GM06990 (cell line): ENCODE measurements at places on chromosomes 4 and X.
A peak's percentile ranks its signal among the peaks of the same experiment; 100 is the strongest.

GRCh38 chr4:85298037-85298436 is 176.9 kb upstream of the ARHGAP24 start:
- DNase-seq, result no peak

DNA sequence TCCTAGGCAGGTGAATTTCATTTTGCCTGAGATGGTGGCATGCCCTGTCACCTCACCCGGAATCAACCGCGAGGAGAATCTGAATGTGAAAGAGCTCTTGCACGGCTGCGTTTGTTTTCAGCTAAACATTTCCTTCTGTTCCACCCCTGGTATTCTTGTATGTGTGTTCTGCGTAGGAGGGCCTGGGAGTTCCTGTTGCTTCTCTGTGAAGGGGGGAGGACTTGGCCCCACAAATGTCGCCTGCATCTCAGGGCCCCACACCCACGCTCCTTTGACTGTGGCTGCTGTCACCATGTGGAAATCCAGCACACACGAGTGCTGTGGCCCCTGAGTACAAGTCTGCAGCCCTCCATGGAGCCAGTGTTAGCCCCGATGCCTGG is 45.8 kb upstream of the CLCN4 start:
- DNase-seq, result no peak

DNA sequence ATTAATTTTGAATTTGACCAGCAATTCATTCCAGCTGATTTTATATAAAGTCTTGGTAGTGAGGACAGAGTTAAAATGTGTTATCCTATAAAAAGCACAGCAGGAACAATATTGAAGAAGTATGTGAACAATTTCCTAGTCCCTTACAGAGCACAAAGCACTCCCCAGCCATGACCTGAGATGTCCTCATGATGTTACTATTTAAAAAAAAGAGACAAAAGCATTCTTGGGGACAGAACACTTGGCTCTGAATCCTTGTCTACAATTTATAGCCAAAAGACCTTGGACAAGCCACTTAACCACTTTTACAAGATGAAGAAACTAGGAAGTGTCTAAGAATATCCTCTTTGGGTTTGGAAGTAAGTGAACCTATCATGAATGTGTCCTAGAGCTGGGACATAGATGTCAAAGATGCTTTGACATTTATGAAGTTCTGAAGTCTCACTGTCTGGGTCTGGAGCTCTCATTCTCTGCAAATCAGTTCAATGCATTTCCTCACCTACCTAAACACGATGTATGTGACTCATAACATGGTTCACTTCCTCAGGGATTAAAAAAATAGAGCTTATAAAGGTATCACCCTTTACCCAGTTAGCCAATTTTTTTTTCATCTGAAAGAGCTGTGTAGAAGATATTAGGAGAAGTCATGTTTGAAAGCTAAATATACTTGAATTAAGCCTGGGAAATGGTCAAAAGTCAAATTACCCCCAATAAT is 61.4 kb downstream of the IGFBP7 start:
- DNase-seq, result no peak

DNA sequence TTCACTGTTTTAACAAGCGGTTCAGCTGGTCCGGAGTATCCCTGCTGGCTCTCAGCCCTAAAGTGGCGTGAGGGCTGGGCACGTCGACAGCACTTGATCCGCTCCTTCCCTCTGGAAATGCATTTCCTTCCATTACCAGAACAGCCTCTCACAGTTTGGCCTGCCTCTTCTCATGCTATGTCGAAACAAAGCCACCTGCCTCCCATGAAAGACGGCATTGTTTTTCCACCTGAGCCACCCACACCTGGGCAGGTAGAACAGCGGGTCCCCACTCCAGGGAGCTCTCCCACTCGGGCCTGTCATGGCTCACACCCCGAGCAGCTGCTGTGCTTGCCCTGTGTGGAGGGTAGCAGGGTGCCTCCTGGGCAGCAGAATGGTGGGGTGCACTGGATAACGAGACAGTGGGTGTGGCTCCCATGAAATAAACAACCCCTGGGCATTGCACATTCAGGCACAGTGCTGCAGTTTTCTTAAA is 86.2 kb downstream of the FHDC1 start:
- DNase-seq, result no peak

DNA sequence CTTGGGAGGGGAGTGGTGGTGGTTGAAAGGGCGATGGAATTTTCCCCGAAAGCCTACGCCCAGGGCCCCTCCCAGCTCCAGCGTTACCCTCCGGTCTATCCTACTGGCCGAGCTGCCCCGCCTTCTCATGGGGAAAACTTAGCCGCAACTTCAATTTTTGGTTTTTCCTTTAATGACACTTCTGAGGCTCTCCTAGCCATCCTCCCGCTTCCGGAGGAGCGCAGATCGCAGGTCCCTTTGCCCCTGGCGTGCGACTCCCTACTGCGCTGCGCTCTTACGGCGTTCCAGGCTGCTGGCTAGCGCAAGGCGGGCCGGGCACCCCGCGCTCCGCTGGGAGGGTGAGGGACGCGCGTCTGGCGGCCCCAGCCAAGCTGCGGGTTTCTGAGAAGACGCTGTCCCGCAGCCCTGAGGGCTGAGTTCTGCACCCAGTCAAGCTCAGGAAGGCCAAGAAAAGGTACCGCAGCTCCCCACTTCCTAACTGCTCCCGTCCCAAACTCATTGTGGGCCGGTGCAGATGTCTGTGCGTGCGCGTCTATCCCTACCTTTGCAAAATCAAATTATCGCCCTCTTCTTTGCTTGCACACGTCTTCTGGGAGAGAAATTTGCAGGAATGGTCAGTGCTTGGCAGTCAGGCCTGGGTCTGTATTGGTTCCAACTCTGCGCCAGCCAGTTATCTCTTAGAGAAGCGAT is 533 bp downstream of the IL15 start:
- DNase-seq, result peak; percentile 70

DNA sequence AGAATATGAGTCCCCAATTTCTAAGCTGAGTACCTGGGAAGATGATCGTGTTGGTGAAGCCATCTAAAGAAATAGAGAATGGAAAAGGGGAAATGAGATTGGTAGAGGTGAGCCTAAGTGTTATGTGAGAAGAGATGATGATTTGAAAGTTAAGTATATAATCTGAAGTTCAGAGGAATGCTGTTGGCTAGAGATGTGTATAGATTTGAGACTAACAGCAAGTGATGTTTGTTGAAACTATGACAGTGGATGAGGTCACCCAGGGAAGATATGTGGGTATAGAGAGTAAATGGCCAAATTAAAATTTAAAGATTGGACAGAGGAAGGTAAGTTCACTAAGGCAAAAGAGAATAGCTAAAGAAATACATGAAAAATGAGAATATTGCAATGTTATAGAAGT is 324.2 kb downstream of the MAPK10 start:
- no peak for DNase-seq

GRCh38 chrX:147899379-147900114 is 12.2 kb upstream of the FMR1 start:
- no peak for DNase-seq

DNA sequence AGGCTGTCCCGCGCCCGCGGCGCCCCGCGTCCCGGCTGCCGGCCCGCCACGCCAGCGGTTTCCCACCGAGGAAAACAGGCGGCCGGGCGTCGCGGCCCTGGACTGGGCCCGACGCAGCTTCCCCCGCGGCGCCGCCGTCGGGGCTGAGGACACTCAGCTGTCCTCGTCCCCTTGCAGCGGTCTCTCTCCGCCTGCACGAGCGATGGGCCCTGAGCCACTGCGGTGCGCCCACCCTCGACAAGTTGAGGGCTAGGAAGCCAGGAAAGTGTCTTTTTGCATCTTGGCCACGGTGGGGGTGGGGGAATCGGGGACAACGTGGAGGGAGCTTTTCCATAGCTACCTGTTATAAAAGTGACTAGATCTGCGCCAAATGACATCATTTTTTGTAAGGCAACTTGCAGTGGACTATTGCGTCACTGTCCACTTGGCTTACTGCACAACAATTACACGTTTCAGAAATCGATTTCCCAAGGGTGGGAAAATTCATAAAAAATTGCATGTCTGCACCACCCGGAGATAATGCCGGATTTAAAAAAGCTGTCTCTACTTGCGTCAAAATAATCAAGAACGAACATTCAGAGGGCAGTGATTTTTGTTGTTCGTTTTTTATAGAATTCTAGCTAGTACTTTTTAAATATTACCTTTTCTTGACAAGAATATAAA is 1.1 kb downstream of the KLHL15 start:
- no peak for DNase-seq

DNA sequence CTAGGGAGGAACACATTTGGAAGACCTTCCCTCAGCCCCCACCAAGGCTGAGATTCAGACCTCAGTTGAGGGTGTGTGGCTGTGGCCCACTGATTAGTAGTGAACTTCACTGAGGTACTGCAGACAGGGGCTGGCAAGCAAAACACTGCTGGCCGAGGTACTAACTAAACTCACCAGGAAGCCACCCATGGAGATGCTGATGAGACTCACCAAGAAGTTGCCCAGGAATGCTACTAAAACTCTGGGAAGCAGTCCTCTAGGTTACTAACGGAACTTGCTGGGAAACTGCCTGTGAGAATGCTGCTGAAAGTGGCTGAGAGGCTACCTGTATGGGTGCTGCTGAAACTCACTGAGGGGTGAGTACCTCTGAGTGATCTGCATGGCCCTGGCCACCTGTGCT is 372.4 kb upstream of the RPS6KA3 start:
- DNase-seq, result no peak

- no peak for DNase-seq
Measured at GRCh38 chrX:140431521-140431920, 73.3 kb downstream of the SOX3 start.

- no peak for DNase-seq
Measured at GRCh38 chr4:84753321-84753972, 170.5 kb downstream of the CDS1 start.

DNA sequence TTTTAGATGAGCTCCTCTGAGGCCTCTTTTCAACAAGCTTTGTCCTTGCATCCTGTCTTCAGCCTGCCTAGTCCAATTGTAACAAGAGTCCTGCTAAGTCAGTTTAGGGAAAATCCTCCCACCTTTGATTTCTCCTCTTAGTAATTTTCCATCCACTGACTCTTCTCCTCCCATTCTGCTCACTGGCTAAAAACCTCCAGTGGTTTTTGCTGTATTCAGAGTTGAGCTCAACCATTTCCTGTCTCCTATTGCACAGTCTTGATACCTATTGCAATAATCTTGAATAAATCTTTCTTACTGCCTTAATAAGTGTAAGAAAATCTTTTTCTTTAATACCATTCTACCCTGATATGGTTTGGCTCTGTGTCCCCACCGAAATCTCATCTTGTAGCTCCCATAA is 117.8 kb upstream of the ENPP6 start:
- DNase-seq, result no peak

DNA sequence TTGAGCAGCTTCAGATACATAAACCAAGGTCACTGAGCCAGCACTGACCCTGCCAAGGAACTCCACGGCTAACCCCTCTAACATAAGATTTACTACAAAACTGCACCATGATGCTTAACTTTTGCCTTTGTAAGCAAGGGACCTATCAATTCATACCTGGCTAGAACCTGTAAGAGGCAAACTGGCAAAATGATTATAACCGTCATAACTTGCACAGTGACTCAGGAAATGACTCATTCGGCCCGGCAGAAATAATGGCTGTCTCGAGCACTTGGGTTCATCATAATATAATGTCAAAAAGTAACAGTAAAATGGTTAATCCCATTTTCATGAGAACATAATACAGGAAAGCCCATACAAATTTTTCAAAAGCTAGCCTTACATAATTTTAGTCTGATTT is 17.2 kb downstream of the RASGEF1B start:
- DNase-seq, result no peak

- no peak for DNase-seq
Measured at GRCh38 chrX:22559506-22559905, 286.8 kb downstream of the CBLL2 start.

GRCh38 chr4:6405397-6405706 is 67.1 kb downstream of the PPP2R2C start:
- no peak for DNase-seq

- no peak for DNase-seq
Measured at GRCh38 chr4:117811731-117812130, 222.6 kb upstream of the NDST3 start.

- no peak for DNase-seq
Measured at GRCh38 chrX:80223982-80224579, 196.2 kb upstream of the TENT5D start.

GRCh38 chrX:109872021-109872732 is 130.7 kb upstream of the TMEM164 start:
- no peak for DNase-seq
